ENCODE measurements at places on chromosomes 4 and X.
A peak's percentile ranks its signal among the peaks of the same experiment; 100 is the strongest.

DNA sequence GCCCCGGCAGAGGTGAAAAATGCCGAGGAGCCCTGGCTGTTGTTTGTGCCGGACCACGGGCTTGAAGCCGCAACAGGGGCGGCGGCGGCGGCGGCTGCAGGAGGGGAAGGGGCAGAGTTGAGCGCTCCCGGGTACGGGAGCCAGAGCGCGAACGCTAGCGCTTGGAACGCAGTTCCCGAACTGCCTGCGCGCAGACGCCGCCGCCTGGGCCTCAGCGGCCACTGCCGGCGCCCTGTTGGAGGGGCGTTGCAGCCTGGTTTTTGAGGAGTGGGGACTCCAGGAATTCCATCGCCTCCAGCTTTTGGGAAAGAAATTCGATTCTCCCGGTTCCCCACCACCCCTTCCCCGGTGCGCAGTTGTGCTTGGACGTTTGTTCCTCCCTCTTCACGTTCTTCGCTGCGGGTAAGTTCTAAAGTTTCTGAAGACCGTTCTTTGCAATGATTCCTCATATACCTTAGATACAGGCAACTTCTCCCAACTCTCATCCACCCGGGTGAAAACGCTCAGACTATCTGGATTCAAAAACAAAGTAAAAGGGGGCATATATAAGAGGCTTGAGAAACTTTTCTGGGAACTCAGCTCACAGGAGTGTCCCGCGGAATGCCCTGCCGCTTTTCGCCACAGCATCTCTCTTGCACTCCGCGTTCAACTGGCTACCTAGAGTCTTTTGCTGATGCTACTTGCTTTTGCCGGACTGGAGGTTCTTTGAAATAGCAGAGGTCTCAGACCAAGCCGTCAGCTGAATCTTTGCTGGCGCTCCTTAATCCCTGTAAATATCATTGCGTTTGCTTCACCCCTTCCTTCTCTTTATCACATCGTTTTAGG, 1.0 kb downstream of the FAT4 start:
- no peak for DNase-seq

GRCh38 chr4:183304067-183304466, 16.0 kb downstream of the CLDN22 start:
- no peak for DNase-seq

DNA sequence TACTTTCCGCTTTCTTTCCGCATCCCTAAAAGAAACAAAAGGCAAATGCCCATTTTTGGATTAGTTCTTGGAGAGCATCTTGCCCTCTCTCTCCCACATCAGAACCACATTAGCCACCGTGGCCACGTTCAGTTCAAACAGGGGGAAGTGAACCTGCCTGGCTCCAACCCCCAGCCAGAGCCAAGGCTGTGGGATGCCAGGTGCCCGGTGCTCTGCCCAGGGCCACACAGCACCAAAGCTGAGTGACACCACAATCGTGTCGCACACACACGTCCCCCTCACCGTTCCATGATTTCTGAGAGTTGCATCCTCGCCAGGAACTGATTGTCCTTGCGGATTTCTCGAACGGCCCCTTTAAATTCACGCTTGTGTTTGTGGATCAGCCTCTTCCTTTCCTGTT, 24.3 kb downstream of the NOP14 start:
- no peak for DNase-seq

GRCh38 chr4:145868637-145869409, 69.8 kb downstream of the ZNF827 start:
- DNase-seq: no peak

GRCh38 chr4:99471896-99472295, 36.8 kb upstream of the ADH7 start:
- no peak for DNase-seq

- DNase-seq: no peak
Observed at GRCh38 chrX:74178536-74178935, 125.4 kb upstream of the ZCCHC13 start.

DNA sequence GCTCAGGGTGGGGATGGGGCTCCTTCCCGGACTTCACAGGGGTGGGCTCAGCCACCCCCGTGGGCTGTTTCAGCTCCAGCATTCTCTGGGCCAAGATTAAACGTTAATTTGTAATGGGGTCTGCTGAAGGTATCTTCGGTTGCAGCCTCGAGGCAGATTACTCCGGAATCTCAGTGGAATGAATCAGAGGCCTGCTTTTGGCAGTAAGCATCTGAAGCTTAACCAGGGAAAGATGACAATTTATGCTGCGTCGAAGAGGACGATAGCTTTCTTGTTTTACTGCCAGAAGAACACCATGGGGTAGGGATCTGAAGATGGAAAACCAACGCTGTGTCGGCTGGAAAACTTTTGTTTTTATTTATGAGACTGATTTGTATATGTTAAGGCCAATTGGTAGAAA, 129.2 kb upstream of the MSX1 start:
- DNase-seq: no peak

DNA sequence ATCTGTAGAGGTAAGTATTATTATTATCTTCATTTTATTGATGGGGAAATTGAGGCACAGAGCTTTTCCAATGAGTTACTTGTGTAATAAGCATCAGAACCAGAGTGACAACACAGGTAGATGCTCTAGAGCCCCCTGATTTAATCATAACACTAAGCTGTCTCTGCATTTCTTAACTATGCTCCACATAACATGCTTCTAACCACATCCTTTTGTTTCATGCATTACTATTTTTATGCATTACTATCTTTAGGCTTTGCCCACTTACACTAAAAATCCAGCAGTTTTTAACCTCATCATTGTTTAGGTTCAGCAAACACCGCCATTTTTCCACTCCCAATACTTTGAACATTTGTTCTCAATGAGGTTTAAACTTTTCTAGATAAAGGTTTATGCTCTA, 1900.8 kb upstream of the PCDH10 start:
- no peak for DNase-seq

- DNase-seq: peak; percentile 40
Observed at GRCh38 chr4:150828159-150828558, 186.9 kb downstream of the LRBA start.

- DNase-seq: no peak
Observed at GRCh38 chrX:10485326-10485725, 135.1 kb downstream of the MID1 start.

- no peak for DNase-seq
Observed at GRCh38 chr4:41844327-41844726, 90.9 kb upstream of the TMEM33 start.

DNA sequence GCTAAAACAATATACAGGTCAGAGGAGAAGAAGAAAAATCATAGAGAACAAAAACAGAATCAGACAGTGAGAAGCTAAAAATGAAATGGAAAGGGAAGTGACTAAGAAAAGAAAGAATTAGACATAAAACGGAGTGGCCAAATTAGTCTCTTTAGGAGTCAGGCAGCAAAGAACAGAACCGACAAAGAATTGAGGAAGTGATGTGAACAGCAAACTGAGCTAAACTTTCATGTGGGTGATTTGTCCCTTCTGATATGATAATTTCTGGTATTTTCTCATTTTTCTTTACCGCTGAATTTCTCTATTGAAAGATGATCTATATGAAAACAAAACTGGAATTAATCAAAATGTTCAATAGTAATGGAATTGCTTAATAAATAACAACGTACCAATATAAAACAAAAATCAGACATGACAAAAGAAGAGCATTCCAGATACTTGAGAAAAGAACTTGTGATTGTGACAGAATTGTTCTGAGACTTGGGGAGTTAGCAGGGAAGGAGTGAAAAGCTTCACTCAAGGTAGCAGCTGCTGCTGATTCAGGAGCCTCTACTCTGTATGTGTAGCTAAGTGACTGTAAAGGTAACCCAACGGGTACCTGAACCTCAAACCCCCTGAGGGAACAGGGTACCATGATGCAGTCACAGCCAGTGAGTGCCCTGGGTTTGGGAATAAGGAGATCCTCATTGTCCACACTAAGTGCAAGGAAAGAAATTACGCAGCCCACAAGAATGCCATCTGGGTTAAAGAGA, 8.8 kb downstream of the TAPT1 start:
- no peak for DNase-seq

DNA sequence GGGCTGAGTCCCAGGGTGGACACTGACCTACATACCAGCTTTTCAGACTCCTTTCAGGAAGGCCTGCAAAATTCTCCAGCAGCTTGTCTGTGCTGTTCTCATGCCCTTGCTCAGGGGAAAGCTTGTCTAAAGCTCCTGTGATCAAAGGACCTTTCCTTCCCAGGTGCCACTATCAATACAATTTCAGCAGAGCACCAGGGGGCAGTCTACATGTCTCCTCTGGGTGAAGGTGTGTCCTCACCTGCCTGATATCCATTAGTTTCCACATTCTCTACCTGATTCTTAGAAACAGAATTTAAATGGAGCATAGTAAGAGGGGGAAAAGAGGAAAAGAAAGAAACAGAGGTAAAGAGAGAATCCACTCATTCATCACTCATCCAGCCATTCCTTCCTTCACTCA, 114.2 kb downstream of the PPARGC1A start:
- DNase-seq: no peak

DNA sequence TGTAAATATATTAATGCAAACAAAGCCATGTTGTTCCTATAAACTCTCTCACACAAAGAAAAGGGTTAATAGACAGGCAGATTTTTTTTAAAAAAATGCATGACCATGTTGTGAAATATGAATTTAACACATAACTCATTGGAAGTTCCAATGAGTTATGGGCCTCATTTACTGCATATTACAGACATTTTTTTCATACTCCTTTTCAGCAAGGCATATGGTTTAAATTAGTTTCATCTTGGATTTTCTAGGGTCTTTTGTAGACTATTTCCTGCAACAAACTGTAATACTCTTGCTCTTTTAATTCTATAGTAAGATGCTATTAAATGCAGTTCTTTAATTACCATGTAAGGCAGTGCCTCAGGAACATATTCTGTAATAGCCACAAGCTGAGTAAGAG, 323.1 kb downstream of the GBA3 start:
- no peak for DNase-seq

- DNase-seq: no peak
Observed at GRCh38 chr4:141037446-141037845, 95.8 kb downstream of the RNF150 start.

- no peak for DNase-seq
Observed at GRCh38 chrX:77441479-77441878, 5.7 kb upstream of the FGF16 start.

- DNase-seq: no peak
Observed at GRCh38 chrX:9298221-9298620, 166.6 kb upstream of the TBL1X start.

DNA sequence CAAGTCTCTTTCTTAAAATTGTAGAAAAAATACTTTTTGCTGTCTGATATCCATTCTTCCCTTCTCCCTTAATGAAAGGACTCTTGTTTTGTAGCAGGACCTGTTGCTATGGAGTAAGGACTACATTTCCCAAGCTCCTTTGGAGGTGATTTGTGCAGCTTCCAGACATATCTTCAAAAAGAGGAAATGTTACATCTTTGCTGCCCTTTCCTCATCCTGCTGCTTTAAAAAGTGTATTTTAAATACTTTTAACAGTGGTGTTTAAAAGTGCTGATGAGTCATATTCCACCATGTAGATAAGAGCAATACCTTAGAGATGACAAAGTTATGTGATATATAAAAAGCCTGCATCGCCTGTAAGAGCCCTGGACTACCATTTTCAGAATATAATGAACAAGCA, 98.7 kb downstream of the CFAP299 start:
- DNase-seq: no peak

GRCh38 chrX:71619986-71620385, 1.7 kb upstream of the CXCR3 start:
- DNase-seq: no peak

DNA sequence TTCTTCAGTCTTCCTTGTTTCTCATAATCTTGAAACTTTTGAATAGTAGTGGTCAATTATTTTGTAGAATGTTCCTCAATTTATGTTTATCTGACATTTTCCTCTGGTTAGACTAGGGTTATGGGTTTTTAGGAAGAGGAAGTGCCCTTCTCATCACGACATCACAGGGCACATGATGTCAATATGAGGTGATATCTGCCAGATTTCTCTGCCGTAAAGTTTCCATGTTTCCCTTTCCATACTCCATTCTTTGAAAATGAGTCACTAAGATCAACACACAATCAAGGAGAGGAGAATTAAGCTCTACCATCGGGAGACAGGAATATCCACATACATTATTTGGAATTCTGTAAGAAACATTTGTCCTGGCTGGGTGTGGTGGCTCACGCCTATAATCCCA, 28.4 kb downstream of the RP2 start:
- DNase-seq: no peak

GRCh38 chr4:144817081-144817480, 171.1 kb downstream of the HHIP start:
- DNase-seq: no peak

- DNase-seq: no peak
Observed at GRCh38 chrX:10932842-10933440, 178.2 kb upstream of the HCCS start.

DNA sequence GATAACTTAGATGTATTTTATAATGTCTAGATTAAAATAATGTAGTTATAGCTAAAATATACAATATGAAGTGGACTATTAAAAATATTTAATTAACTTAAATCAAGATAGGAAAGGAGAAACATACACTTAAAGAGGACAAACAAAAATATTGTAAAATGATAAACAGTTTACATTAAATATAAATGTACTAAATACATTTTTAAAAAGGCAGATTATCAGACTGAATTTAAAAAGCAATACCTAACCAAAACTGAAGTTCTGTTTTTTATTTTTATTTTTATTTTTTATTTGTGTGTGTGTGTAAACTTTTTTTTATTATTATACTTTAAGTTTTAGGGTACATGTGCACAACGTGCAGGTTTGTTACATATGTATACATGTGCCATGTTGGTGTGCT, 811.6 kb upstream of the INTU start:
- no peak for DNase-seq

DNA sequence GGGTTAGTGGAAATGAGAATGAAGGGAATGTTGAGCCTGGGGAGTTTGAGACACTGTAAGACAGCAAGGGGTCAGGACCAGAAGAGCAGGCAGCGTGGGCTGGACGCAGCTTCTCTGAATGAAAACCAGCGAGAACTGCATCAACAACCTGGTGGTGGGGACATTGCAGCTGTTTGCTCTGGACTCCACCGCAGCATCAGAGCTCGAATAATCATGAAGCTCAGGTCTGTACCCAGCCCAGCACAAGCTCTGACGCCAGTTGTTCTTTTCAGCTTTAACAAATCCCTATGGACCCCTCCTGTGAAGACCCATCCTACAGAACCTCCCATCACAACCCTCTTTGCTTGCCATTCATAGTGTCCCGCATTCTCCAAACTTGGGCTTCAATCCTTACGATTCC, 106.8 kb upstream of the PNPLA4 start:
- no peak for DNase-seq

GRCh38 chr4:73308286-73308685, 49.7 kb upstream of the ANKRD17 start:
- DNase-seq: no peak

GRCh38 chrX:53251307-53251706, 26.3 kb upstream of the KDM5C start:
- DNase-seq: no peak

DNA sequence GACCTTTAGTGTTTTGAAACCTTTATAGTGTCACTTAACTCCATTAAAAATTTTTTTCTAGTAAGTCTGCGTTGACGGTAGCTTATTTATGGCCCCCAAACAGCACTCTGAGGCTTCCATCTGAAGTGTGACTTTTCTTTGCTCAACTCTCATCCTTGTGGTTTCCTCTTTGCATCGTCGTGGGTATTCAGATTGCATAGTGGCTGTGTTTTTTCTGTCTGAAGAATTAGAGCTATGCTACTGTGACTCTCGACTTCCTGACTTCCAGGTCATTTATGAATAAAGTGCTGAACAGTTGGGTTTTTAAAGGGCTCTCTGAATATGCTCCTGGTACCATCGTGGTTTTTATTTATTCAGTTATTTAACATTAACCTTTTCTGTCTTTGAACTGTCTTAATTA, 44.9 kb downstream of the JADE1 start:
- no peak for DNase-seq

GRCh38 chr4:38065176-38065575, 105.0 kb downstream of the PTTG2 start:
- DNase-seq: no peak

GRCh38 chr4:79949178-79949577, 123.9 kb downstream of the ANTXR2 start:
- no peak for DNase-seq
